ENCODE measurements at places on chromosomes 7 and 10.

GRCh38 chr10:33082373-33082895 lies 124.4 kb upstream of the ITGB1 start:
- no peak for DNase-seq

DNA sequence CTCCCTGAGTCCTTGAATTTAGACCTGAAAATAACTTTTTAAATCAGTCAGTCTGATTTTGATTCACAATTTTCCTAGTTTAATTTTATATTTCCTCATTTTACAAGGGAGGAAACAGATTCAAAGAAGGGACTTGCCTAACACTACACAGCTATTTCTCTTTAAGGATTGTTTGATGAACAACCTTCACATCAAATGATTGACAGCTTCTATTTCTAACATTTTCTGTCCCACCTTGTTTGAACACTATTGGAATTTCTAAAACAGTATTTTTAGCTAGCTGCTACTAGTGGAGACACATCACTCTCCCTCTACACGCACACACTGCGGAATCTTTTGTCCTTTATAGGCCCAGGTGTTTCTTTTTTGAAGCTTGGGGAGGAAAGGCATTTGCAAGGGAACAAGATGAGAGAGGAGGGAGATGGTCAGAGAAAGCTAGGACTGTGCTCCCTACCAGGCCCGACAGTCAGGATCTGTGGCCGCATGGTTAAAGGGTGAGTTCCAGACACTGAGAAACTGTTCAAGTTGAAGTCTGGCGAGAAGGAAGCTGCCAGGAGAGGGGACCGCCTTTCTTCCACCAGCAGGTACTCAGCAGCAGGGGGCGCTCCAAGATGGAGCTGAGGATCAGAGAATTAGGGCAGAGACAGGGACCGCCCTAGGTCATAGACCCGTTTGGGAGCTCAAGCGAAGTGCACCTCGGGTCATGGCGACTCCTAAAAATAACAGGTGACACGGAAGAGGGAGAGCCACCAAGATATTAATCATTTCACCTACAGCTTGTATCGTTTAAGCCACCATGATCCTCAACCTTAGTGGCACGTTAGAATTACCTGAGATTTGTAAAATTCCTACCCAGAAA lies 49.7 kb downstream of the DNAJC12 start:
- peak; percentile 69 for DNase-seq

GRCh38 chr10:12622016-12622415 lies 272.7 kb downstream of the CAMK1D start:
- DNase-seq, result no peak

DNA sequence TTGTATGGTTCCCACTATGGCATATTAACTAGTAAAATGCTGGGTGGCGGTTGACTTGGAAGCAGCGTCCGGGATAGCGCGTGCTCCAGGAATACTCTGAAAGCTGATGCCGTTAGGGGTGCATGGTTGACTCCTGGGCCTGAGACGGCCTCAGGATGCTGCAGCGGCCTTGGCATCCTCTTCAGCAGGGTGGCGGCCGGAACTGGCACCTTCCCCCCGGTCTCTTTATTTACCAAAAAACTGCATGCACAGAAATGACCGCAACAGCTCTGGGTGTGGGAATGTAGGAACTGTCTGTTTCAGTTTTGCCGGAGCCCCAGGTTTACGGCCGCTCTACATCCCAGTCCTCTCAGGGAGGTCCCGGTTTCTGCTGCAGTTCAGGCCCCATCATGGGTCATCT lies 28.8 kb downstream of the PFKP start:
- no peak for DNase-seq

GRCh38 chr10:98029149-98030092 lies 1.0 kb downstream of the CRTAC1 start:
- DNase-seq, result no peak

DNA sequence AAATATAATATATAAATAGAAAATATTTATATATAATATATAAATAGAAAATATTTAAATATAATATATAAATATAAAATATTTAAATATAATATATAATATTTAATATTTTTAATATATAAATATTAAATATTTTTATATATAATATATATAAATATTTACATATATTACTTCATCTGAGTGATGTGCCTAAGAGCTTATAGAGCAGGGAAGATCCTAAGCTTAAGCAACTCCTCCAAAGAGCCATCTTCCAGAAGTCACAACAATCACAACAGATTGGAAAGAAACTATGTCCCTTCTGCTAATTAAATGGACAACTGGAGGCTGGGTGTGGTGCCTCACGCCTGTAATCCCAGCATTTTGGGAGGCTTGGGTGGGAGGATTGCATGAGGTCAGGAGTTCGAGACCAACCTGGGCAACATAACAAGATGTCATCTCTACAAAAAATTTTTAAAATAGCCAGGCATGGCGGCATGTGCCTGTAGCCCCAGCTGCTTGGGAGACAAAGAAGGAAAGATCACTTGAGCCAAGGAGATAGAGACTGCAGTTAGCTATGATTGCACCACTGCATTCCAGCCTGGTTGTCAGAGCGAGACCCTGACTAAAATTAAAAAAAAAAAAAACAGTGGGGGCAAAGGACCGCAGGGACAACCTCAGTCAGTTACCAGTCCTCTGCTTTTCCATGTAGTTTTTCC lies 198.7 kb downstream of the SKIDA1 start:
- DNase-seq, result no peak

DNA sequence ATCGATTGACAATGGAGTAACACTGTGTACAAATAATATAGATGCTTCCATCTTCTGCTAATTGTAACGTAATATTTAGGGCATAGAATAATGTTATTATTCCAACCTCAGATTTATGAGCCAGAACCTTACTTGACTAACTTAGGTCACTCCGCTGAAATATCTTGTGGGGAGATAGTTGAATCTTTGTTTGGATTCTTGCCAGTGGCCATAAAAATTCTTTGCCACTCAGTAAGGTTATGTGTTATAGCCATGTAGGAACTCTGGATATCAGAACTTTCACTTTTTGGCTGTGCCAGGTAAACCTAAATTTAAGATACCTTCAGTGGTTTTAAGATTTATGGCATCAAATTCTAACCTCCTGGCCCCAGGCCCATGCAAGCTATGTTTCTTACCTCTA lies 197.6 kb downstream of the WDR11 start:
- no peak for DNase-seq

GRCh38 chr7:14765731-14766130 lies 136.8 kb downstream of the DGKB start:
- DNase-seq, result no peak

- DNase-seq, result no peak
Observed at GRCh38 chr10:86321568-86321967, 45.0 kb downstream of the GRID1 start.

DNA sequence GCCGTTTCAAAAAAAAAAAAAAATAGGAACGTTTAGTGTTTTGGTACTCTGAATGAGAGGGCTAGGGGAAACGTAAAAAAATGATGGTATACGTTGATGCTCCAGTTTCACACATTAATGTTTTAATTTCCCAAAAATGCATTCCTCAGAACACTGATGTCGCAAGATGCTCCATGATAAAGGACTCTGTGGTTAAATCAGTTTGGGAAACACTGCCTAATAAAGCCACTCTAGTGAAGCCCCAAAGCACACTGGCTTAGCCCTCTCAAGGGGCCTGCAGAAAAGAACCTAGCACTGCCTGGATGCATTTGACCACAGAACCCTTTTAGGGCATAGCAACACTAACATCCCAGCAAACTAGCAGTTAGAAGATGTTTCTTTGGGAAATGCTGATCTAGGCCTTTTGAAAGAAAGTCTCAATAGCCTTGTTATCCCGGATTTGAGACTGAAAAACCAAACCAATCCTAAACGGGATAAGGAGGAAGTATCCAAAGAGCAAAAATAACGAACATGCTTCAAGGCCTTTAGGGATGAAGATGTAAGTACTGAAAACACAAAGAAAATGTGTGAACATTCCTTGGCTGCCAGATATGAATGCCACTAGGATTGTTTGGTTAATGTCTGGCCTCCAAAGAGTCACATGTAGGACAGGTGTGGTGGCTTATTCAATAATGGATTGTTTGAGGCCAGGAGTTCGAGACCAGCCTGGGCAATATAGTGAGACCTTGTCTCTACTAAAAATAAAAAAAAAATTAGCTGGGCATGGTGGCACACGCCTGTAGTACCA lies 11.0 kb downstream of the DLG5 start:
- no peak for DNase-seq

DNA sequence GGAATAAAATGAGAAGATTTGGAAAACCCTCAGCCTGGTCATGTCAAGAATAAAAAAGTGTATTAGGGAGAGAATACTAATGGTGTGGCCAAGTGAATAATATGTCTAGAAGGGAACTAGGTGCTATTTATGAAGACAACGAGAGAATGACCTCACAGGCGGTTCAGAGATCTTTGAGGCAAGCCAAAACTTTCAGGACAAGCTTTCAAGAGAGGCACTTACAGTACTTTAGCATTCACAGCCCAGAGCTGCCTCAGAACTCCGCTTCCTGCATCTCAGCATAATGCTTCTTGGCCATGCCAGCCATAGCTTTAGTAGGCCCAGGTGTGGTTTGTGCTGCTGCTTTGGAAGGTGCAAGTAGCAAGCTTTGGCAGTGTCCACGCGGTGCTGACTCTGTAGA lies 37.2 kb upstream of the CCDC7 start:
- DNase-seq, result no peak

- no peak for DNase-seq
Observed at GRCh38 chr10:390449-391100, 255.3 kb downstream of the ZMYND11 start.

- DNase-seq, result no peak
Observed at GRCh38 chr10:71135236-71135635, 77.1 kb upstream of the UNC5B start.

GRCh38 chr10:116716381-116716780 lies 26.0 kb downstream of the HSPA12A start:
- DNase-seq, result no peak

DNA sequence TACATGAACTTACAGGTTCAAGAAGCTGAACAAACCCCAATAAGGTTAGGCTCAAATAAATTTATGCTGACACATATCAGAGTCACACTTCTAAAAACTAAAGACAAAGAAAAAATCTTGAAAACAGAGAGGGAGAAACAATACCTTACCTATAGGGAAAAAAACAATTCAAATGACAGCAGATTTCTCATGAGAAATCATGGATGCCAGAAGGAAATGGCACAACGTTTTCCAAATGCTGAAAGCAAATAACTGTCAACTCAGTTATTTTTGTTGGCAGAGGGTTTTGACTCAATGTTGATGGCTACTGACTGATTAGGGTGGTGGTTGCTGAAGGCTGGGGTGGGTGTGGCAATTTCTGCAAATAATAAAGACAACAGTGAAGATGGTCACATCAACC lies 239.4 kb downstream of the ARHGAP12 start:
- DNase-seq, result no peak

DNA sequence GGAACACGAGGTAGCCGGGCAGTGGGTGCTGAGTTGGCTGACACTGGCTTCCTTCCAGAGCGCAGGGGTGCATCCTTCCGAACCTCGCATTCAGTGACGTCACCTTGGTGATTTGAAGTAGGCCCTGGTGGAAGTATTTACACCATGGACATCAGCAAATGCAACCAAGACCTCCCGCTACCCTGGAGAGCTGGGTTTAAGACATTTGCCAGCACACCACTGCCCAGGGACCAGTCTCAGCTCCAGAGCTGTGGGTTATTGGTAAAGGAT lies 106.4 kb upstream of the GPR26 start:
- no peak for DNase-seq

DNA sequence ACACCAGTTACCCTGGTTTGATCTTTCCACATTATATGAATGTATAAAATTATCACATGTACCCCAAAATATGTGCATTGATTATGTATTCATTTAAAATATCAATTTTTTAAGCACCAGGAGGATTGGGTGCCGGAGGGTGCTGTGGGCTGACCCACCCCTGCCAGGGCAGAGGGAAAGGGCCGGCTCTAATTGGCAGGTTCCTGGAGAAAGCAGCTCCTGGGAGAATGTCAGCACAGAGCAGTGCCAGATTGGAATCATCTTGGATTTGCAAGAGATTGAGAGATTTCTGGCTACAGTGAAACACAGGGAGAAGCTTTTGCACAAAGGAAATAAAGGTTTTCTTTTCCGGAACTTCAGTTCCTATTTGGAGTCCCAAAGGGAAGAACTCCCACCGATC lies 264.4 kb upstream of the TCERG1L start:
- no peak for DNase-seq

GRCh38 chr7:158495216-158495615 lies 92.4 kb downstream of the PTPRN2 start:
- DNase-seq, result no peak

- DNase-seq, result no peak
Observed at GRCh38 chr10:89314676-89315075, 12.8 kb downstream of the IFIT2 start.

Data from activated CD4-positive, alpha-beta T cell treated with anti-CD3 and anti-CD28 coated beads, Interleukin-2, amount 50 U/mL, for 1 hour (primary cell).